ENCODE measurements at places on chromosomes 3 and 15.

DNA sequence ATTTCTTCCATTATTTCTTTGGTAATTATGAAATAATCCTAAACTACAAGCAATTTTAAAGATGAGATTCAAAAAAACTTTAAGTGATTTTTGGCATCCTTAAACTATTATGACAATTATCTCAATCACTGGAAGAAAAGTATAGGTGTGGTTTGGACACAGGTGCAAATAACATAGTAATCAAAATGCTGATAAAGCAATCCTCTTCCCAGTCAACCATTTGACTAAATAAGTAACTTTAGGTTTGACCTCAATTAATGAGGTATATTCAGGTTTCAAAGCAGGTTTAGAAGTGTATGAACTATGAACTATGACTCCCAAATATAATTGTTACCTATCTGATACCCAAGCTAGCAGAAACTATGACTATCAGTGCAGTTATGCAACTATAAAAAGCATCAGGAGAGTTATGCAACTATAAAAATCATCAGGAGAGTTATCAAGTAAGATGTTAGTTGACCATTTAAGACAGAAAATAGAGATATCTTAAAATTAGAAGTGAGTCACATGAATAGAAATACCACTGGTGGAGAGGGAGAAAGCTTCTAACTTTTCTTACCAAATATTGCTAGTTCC is 8.9 kb upstream of the CNTN3 start:
- H3K27ac ChIP-seq: no peak overlapping the region
- DNase-seq: no peak
- no peaks in the 10 kb centered on the region for H3K36me3 ChIP-seq

- H3K4me3 ChIP-seq: no peak overlapping the region
- no peak overlapping the region for H3K27ac ChIP-seq
- no peak for DNase-seq
- H3K4me1 ChIP-seq: no peaks in the 10 kb centered on the region
These were observed 55.9 kb upstream of the LIMD1 start for GRCh38 chr3:45538641-45538986.

DNA sequence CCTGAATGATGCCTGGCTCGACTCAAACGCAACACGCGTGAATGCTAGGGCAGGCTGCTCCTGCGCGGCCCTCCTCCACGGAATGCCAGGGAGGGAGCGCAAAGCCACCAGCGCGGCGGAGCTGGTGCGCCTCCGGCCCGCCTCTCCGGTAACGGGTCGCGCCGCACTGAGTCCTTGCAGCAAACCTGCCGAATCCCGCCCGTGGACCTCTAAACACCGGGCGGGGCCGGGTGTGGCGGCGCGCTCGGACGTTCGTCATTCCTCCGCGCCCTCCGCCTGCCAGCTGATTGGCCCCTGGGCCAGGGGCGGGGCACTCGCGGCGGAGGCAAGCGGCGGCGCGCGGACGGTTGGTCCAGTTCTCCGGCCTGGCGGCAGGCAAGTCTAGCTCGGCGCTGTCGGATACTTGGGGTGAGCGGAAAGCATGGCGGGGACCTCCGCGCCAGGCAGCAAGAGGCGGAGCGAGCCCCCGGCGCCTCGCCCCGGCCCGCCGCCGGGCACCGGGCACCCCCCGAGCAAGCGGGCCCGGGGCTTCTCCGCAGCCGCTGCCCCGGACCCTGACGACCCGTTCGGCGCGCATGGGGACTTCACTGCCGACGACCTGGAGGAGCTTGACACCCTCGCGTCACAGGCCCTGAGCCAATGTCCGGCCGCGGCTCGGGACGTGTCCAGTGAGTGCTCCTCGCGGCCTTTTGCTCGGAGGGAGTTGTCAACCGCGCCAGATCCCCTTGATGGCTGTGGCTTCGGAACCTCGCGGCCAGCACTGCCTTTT is at the start of gene ATRIP:
Gene ATRIP (plus strand): TSS at position 313 of the 769 bp plus-strand sequence. CDS start 109 bp downstream, at position 422.
- peak; percentile 73 for DNase-seq
- H3K36me3 ChIP-seq: peaks cover 22% of the 10 kb centered on the region
- peaks cover 22% of the 10 kb centered on the region for H3K4me1 ChIP-seq
- peak within 1 kb of the TSS; percentile 90 for H3K4me3 ChIP-seq
- H3K27ac ChIP-seq: peak within 1 kb of the TSS; percentile 81
- H3K27me3 ChIP-seq: no peaks in the 10 kb centered on the region

DNA sequence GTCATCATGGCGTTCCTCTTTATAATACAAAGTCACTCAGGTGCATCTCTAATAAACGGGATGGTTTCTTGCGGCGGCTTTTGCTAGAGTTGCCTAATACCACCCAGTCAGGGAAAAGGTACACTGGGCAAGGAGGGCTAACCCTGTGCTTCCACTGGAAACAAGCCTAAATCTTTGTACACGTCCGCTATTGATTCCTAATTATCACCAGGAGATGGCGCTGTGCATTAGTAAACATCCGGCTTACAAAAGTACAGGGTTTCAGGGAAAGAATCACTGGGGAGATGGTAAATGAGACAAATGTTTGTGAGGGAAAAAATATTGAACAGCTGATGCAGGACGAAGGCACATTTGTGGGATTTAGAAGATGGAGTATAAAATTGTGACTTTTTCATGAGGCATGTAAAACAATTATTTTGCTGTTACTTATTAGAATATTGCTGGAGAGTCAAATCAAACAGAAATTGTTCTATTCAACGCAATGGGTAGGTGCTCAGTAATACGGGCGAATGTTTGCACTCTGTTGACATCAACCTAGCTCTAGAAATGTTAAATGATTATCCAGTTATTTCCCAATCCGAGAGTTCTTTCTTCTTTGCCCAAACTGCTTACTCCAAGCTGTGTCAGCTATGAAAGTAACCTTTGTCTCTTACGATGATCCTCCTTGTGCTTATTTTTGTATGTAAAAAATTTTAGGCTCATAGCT is 50.6 kb downstream of the GMNC start:
- no peak for DNase-seq
- H3K4me1 ChIP-seq: no peaks in the 10 kb centered on the region
- no peaks in the 10 kb centered on the region for H3K27me3 ChIP-seq
- no peaks in the 10 kb centered on the region for H3K36me3 ChIP-seq
- H3K4me3 ChIP-seq: no peak overlapping the region

GRCh38 chr3:122014741-122015140 is 7.3 kb downstream of the ILDR1 start:
- H3K27me3 ChIP-seq: no peaks in the 10 kb centered on the region
- H3K4me3 ChIP-seq: no peak overlapping the region
- H3K4me1 ChIP-seq: no peaks in the 10 kb centered on the region

- H3K27ac ChIP-seq: no peak overlapping the region
- H3K4me3 ChIP-seq: no peak overlapping the region
- H3K36me3 ChIP-seq: no peaks in the 10 kb centered on the region
- DNase-seq: no peak
- H3K27me3 ChIP-seq: no peaks in the 10 kb centered on the region
- no peaks in the 10 kb centered on the region for H3K4me1 ChIP-seq
These were observed 95.8 kb downstream of the PPARG start for GRCh38 chr3:12384451-12385233.

Data from naive thymus-derived CD4-positive, alpha-beta T cell (primary cell).